ENCODE measurements at places on chromosomes 3 and 15.

DNA sequence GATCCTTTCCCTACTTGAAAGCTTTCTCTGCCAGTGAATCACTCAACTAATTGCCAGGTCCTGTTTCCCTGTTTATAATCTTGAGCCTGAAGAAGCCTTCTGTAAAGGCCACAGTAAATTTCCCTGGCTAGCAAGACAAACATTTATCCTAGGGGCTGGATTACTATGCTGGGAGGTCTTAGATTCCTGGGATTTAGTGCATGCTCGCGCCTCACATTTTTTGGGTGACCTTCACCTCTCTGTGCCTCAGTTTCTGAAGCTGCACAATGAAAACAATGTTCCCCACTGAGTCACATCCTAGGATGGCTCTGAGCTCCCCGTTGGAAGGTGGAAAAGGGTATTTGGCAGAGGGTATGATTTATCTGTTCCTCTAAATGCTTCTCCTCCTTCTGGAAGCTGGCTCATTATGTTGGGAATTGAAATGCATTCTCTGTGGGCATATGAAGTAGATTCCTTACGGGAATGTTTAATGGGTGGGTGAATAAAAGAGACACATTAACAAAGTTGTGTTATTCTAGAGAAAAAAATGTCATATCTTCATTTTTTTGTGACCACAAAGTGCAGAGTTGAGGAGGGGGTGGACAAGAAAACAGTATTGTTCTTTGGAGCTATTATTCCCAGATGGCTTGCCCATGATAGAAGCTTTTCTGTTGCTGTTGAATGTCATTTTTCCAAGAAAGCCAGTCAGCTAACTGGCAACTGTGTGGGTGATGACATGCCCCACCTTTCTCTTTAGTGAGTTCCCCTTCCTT lies 32.4 kb downstream of the LSM3 start:
- no peak for DNase-seq

GRCh38 chr3:31758322-31758965 lies 222.6 kb downstream of the OSBPL10 start:
- no peak for DNase-seq

GRCh38 chr15:69320977-69321554 lies 22.4 kb downstream of the PAQR5 start:
- DNase-seq: no peak

GRCh38 chr15:89399238-89400115 lies 64.9 kb upstream of the POLG start:
- peak; percentile 31 for DNase-seq

DNA sequence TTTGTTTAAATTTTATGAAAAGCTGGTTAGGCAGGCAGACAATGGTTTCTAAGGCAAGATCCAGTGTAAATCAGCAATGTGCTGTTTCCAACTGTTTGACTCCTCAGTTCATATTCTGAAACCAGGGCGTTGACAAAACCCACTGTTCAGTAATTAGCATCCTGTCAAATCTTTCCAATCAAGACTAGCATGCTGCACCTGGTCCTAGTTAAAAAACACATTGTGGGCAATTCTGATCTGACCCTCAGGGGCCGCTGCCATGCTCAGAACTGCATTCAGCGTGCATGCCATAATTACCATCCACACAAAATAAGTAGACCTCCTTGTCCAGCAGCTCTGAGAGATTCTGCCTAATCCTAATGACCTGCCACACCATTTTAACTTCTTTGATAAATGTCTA lies 20.9 kb upstream of the RBP1 start:
- no peak for DNase-seq

DNA sequence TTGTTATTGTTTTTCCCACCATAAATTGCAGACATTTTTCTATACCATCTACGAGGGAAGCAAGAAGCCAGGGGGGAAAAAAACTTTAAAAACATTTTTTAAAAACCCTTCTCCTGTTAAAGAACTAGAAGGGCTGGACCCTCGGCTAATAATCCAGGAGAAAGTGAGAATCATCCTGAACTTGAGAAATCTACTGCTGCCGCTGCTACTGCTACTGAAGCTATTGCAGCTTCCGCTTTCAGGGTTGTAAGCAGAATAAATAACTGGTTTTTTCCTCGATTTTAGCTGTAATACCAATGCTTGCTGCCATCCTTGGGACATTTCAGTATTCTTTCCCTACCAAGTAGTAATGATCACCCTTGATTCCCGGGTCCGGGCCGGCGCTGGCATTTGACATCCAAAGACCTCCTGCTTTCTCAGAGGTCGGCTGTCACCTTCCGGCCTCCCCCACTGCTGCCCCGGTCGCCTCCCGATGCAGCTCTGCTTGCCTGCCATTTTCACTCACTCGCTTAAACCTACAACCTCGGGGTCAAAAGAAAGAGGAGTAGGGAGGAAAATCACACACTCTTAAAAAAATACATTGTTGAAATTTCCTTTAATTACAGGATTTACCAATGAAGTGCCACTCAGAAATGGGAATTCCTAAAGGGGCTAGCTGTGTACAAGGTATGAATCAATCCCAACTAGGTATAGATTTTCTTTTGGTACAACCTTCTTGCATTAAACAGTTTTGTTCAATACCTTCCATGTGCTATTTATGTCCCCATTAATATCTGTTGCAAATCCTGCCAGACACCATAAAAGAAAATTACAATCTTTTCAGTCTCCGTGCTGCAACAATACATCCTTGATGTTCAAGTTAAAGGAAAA lies 674 bp upstream of the MECOM start:
- no peak for DNase-seq
